ENCODE measurements at places on chromosomes 4 and X. TPM values are rescaled to one million over a fixed set of nuclear protein-coding genes. Genes with fewer than 3 reads are reported as not detected.

PARM1 gene
- total RNA-seq = 13.9 TPM

DNA sequence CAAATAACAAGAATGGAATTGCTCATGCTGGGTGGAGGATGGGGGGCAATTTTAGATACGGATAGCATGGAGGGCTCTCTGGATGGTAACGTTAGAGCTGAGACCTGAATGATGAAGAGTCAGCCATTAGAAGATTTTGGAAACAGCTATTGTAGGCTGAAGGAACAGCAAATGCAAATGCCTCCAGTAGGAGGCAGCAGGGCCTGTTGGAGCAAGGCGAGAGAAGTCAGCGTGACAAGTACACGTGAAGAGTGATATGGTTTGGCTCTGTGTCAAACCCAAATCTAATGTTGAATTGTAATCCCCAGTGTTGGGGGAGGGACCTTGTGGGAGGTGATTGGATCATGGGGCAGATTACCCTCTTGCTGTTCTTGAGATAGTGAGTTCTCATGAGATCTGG is 59.3 kb upstream of the SOD3 start:
- H3K27ac ChIP-seq = no peak overlapping the region
- H3K36me3 ChIP-seq = no peaks in the 10 kb centered on the region
- H3K27me3 ChIP-seq = no peaks in the 10 kb centered on the region
- H3K4me3 ChIP-seq = no peak overlapping the region

- H3K36me3 ChIP-seq = no peaks in the 10 kb centered on the region
- H3K4me3 ChIP-seq = no peak overlapping the region
- H3K27ac ChIP-seq = no peak overlapping the region
- H3K27me3 ChIP-seq = no peaks in the 10 kb centered on the region
- no peak for DNase-seq
Observed at GRCh38 chr4:133377286-133377685, 228.2 kb downstream of the PCDH10 start.

GRCh38 chr4:95045429-95045828 is 287.7 kb downstream of the BMPR1B start:
- H3K27ac ChIP-seq = no peak overlapping the region
- H3K4me1 ChIP-seq = peaks cover 8% of the 10 kb centered on the region
- no peaks in the 10 kb centered on the region for H3K27me3 ChIP-seq
- DNase-seq = no peak
- no peaks in the 10 kb centered on the region for H3K36me3 ChIP-seq

DNA sequence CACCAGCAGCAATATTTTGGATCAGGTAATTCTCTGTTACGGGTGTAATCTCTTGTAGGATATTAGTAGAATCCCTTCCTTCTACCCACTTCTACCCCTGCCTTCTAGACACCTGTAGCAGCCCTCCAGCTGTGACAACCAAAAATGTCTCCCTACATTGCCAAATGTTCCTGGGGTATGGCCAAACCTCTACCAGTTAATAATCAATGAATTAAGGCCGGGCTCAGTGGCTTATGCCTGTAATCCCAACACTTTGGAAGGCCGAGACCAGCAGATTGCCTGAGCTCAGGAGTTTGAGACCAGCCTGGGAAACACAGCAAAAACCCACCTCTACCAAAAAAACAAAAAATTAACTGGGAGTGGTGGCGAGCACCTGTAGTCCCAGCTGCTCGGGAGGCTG is 9.9 kb downstream of the MAML3 start:
- H3K4me3 ChIP-seq = no peak overlapping the region
- H3K4me1 ChIP-seq = peaks cover 5% of the 10 kb centered on the region
- H3K36me3 ChIP-seq = no peaks in the 10 kb centered on the region
- H3K27ac ChIP-seq = no peak overlapping the region
- H3K27me3 ChIP-seq = no peaks in the 10 kb centered on the region
- no peak for DNase-seq

- H3K4me1 ChIP-seq = peaks cover 41% of the 10 kb centered on the region
- H3K4me3 ChIP-seq = peak overlapping the region; percentile 65
- H3K27me3 ChIP-seq = no peaks in the 10 kb centered on the region
Observed at GRCh38 chr4:168877511-168878491, 132.3 kb downstream of the CBR4 start.

- H3K4me3 ChIP-seq = no peak within 1 kb of the TSS
- H3K27me3 ChIP-seq = no peaks in the 10 kb centered on the region
- no peak within 1 kb of the TSS for H3K27ac ChIP-seq
- DNase-seq = no peak
- H3K36me3 ChIP-seq = no peaks in the 10 kb centered on the region
- no peaks in the 10 kb centered on the region for H3K4me1 ChIP-seq
Observed at GRCh38 chr4:69760455-69760854, at the start of gene SULT1B1. Gene SULT1B1, minus strand, starts transcription at chr4:69760620. Its CDS starts 5,403 bp downstream, at chr4:69755217.

TMSB15C gene
- 0.15 TPM for total RNA-seq

ATP10D gene
- 5.4 TPM for total RNA-seq

DNA sequence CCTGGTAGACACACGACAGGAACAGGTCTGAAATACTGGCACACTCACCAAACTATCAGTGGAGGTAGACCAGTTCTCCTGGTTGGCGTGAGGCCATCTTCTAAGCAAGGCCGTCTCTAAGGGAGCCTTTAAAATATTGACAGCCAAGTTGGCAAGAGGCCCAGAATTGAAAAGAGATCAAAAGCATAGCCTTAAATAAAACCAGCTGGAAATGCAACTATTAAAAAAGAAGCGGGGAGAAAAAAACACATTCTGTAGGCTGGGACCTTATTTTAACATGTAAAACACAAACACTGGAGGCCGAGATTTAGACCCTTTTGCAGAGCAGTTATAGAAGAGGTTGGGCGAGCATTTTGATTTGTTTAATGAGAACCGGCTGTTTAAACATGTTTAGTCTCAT is 233.0 kb upstream of the CLNK start:
- DNase-seq = no peak
- no peaks in the 10 kb centered on the region for H3K4me1 ChIP-seq
- no peaks in the 10 kb centered on the region for H3K27me3 ChIP-seq
- H3K36me3 ChIP-seq = no peaks in the 10 kb centered on the region

- H3K27ac ChIP-seq = no peak overlapping the region
- no peak overlapping the region for H3K4me3 ChIP-seq
- no peaks in the 10 kb centered on the region for H3K4me1 ChIP-seq
- no peaks in the 10 kb centered on the region for H3K27me3 ChIP-seq
Observed at GRCh38 chr4:122591196-122591595, 29.7 kb downstream of the IL21 start.

ZNF827 gene
- total RNA-seq = 14.1 TPM

EDA2R gene
- total RNA-seq = 1.7 TPM

- H3K4me1 ChIP-seq = peaks cover 9% of the 10 kb centered on the region
- no peaks in the 10 kb centered on the region for H3K27me3 ChIP-seq
- H3K36me3 ChIP-seq = no peaks in the 10 kb centered on the region
- no peak overlapping the region for H3K4me3 ChIP-seq
- DNase-seq = no peak
Observed at GRCh38 chr4:88879991-88880390, 177.0 kb downstream of the FAM13A start.

- no peaks in the 10 kb centered on the region for H3K4me1 ChIP-seq
- H3K4me3 ChIP-seq = no peak overlapping the region
- peak; percentile 58 for DNase-seq
Observed at GRCh38 chr4:8079031-8079885, 79.4 kb downstream of the ABLIM2 start.

ADGRG4 gene
- total RNA-seq = not detected

TSPAN7 gene
- total RNA-seq = 136 TPM

DNA sequence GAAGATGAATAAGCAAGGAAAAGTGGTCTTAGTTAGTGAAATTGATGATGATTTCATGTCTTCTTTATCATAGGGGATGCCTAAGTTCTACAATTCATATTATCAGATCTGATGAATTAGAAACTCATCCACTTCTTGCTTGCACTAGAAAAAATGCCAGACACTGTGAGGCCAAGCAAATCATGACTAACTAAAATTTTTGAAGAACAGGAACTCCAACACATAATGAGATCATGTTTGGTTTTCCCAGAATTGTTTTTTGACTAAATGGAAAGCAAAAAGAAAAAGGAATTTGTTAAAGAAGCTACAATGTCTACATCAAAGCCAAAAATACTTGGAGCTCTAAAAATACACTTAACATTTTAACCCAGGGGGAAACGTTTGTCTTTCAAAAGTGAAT is 120.4 kb downstream of the ARSF start:
- no peak overlapping the region for H3K27ac ChIP-seq
- no peaks in the 10 kb centered on the region for H3K27me3 ChIP-seq
- no peak overlapping the region for H3K4me3 ChIP-seq
- no peaks in the 10 kb centered on the region for H3K36me3 ChIP-seq
- DNase-seq = no peak

- H3K27me3 ChIP-seq = no peaks in the 10 kb centered on the region
- no peak overlapping the region for H3K27ac ChIP-seq
- H3K4me1 ChIP-seq = no peaks in the 10 kb centered on the region
Observed at GRCh38 chr4:169573889-169574288, 38.5 kb downstream of the NEK1 start.

- H3K4me1 ChIP-seq = peaks cover 5% of the 10 kb centered on the region
- H3K27me3 ChIP-seq = no peaks in the 10 kb centered on the region
- no peak overlapping the region for H3K4me3 ChIP-seq
- H3K36me3 ChIP-seq = no peaks in the 10 kb centered on the region
- H3K27ac ChIP-seq = no peak overlapping the region
- DNase-seq = no peak
Observed at GRCh38 chr4:78100060-78100459, 42.9 kb downstream of the FRAS1 start.

DNA sequence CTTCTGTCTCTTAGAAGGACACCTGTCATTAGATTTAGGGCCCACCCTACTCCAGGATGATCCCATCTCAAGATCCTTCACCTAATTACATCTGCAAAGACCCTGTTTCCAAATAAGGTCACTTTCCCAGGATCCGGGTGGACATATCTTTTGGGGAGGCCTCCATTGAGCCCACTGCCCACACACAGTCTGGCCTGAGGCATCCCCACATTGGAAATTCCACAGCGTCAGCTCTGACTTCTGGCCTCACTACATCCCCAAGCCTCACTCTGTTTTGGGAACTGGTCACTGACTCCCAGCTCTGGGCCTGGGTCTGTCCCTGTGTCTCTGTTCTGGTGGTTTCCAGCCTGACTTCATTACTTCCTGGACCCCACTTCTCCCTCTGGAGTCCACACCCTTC is 285.5 kb downstream of the CRLF2 start:
- H3K4me3 ChIP-seq = no peak overlapping the region
- H3K4me1 ChIP-seq = no peaks in the 10 kb centered on the region
- no peak overlapping the region for H3K27ac ChIP-seq
- H3K36me3 ChIP-seq = no peaks in the 10 kb centered on the region

DNA sequence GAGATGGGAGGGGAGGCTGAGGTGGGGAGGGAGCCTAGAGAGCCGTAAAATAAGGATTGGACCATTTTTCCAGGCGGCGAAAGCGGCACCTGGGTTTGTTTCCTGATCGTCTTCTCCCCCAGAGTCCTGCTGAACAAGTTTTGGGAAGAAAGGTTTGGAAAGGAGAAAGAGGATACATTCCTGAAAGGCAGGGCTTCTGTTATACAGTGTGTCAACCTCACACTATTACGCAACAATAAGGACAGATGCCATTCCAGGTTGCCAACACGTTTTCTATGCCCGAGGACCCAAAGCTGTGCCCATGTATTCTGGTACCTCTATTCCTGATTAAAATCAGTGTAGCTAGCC is 658 bp downstream of the SCOC start:
- no peak for DNase-seq
- peaks cover 28% of the 10 kb centered on the region for H3K4me1 ChIP-seq
- H3K4me3 ChIP-seq = peak overlapping the region; percentile 94
- no peaks in the 10 kb centered on the region for H3K36me3 ChIP-seq
- H3K27ac ChIP-seq = peak overlapping the region; percentile 94

GRCh38 chr4:13599159-13599558 is 28.4 kb downstream of the BOD1L1 start:
- peaks cover 11% of the 10 kb centered on the region for H3K36me3 ChIP-seq
- H3K27ac ChIP-seq = no peak overlapping the region
- H3K4me3 ChIP-seq = no peak overlapping the region
- no peaks in the 10 kb centered on the region for H3K27me3 ChIP-seq
- DNase-seq = no peak

MAB21L2 gene
- total RNA-seq = not detected

- H3K27ac ChIP-seq = no peak overlapping the region
- no peaks in the 10 kb centered on the region for H3K27me3 ChIP-seq
- DNase-seq = no peak
Observed at GRCh38 chr4:2458546-2459491, 10.1 kb upstream of the RNF4 start.

- no peaks in the 10 kb centered on the region for H3K4me1 ChIP-seq
- peaks cover 55% of the 10 kb centered on the region for H3K36me3 ChIP-seq
- peak; percentile 55 for DNase-seq
- H3K27ac ChIP-seq = no peak overlapping the region
- no peaks in the 10 kb centered on the region for H3K27me3 ChIP-seq
Observed at GRCh38 chr4:151173871-151174270, 74.4 kb downstream of the RPS3A start.
